ENCODE measurements at places on chromosomes 7 and 10.

GRCh38 chr10:16698461-16698860, 118.8 kb downstream of the RSU1 start:
- DNase-seq = no peak

DNA sequence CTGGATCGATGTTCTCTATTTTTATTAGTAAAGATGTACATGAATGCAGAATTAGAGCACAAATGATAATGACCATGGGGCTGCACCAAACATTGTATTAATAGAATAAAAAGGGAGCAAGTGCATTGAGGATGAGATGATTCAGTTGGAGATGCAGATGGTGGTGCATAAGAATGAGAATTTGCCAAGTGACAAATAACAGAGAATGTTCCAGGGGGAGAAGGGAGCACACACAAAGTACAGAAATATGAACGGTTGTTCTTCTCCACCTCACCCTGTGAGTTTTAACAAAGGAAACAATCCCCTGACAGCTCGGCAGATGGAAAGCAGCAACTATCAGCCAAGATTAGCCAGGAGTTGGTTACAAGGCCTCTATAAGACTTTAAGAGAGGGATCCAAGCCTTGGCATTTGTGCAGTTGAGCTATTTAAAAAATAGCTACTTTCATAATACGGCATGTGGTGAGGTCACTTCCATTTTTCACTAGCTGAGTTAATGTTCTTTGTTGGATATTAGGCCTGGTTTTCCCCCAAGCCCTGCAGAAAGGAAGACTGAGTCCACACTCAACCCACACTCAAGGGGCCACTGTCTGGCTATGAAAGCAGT, 462.5 kb downstream of the TNS3 start:
- no peak for DNase-seq

GRCh38 chr7:156238366-156239133, 402.0 kb upstream of the RNF32 start:
- no peak for DNase-seq

GRCh38 chr10:112340601-112341000, 33.3 kb upstream of the ACSL5 start:
- no peak for DNase-seq

GRCh38 chr10:10910634-10911033, 107.0 kb upstream of the CELF2 start:
- DNase-seq = no peak

All from CD4-positive, alpha-beta T cell treated with Interleukin-17A for 4 hours (primary cell).